ENCODE measurements at places on chromosomes 4 and X.

GRCh38 chr4:83054928-83055327, 19.9 kb downstream of the COPS4 start:
- no peak for DNase-seq

DNA sequence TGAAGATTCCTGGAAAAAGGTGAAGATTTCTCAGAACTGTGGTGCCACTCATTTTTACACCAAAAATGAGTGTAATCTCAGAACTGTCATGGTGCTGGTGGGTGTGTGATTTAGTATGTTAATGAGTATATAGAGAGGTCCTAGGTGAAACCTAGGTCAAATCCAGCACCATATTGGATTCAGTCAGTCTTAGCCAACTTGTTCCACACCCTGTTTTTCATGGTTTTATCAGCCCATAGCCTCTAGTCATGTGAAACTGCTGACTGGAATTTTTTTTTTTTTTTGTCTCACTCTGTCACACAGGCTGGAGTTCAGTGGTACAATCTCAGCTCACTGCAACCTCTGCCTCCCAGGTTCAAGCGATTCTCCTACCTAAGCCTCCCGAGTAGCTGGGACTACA, 58.0 kb downstream of the LAS1L start:
- no peak for DNase-seq

DNA sequence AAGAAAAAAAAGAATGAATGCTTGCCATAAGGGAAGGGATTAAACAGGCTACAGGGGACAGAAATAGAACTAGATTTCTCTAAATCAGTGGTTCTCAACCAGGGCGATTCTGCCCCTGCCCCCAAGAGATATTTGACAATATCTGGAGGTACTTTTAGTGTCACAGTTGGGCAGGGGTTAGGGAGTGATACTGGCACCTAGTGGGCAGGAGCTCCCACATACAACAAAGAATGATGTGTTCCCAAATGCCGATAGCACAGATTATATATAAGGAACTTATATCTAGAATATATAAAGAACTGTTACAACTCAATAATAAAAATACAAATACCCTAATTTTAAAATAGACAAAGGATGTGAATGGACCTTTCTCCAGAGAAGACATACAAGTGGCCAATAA, 14.7 kb downstream of the S100G start:
- DNase-seq, result no peak

DNA sequence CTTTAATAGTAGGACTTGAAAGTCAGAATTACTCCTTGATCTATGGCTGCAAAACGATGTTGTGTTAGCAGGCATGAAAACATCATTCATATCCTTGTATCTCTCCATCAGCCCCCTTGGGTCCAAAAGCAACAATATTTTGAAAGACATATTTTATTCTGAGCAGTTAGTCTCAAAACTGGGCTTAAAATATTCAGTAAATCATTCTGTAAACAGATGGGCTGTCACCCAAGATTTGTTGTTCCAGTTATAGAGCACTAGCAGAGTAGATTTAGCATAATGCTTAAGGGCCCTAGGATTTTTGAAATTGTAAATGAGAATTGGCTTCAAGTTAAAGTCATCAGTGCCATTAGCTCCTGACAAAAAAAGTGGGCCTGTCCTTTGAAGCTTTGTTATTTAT, 1565.6 kb downstream of the STIM2 start:
- DNase-seq, result no peak

GRCh38 chr4:85298037-85298436, 176.9 kb upstream of the ARHGAP24 start:
- no peak for DNase-seq

DNA sequence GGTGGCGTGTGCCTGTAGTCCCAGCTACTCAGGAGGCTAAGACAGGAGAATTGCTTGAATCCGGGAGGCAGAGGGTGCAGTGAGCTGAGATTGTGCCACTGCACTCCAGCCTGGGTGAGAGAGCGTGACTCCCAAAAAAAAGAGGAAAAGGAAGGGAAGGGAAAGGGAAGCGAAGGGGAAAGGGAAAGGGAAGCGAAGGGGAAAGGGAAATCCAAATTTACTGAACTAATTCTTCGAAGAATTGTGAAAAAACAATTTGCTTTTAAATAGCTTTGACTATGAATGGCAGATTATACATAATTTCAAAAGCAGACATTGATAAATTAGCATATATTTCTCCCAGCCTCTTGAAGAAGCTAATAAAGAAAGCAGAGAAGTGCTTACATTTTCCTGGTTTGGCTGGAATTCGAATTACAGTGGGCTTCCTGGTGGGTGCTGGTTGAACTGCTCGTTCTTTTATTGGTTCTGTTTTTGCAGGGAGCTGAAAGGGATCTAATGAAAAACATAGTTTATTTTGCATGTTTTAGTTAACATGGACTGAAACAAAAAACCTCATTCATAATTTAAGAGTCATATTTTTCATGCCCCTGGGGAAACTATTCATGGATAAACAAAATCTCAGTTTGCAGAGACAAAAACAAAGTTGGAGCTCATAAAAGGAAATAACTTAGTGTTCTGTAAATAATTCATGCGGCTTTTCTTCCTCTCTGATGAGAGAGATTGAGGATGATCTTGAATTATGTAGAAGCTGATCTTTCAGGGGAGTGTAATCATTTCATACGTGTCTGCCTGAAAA, 66.0 kb downstream of the RPS3A start:
- no peak for DNase-seq

DNA sequence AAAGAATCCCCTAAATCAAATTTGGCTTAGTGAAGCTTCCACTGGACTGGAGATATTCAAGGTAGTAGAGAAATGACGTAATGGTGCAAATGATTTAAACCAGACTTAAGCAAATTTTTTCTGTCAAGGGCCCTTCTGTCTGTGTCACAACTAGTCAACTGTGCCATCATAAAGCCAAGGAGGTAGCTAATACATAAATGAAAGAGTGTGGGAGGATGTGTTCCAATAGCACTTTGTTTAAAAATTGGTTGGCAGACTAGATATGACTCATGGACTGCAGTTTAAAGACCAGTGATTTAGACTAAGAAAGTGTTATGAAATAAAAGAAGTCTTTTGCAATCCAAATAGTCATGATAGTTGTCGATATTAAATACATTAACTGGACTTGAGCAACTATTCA, 24.3 kb upstream of the TEX13C start:
- DNase-seq, result no peak

- no peak for DNase-seq
Measured at GRCh38 chr4:59122626-59123025, 2012.4 kb upstream of the IGFBP7 start.

- no peak for DNase-seq
Measured at GRCh38 chrX:20433388-20433775, 166.7 kb upstream of the RPS6KA3 start.

- DNase-seq, result no peak
Measured at GRCh38 chrX:31237189-31237588, 165.3 kb upstream of the FTHL17 start.

GRCh38 chr4:151771664-151772063, 10.9 kb upstream of the GATB start:
- DNase-seq, result no peak

DNA sequence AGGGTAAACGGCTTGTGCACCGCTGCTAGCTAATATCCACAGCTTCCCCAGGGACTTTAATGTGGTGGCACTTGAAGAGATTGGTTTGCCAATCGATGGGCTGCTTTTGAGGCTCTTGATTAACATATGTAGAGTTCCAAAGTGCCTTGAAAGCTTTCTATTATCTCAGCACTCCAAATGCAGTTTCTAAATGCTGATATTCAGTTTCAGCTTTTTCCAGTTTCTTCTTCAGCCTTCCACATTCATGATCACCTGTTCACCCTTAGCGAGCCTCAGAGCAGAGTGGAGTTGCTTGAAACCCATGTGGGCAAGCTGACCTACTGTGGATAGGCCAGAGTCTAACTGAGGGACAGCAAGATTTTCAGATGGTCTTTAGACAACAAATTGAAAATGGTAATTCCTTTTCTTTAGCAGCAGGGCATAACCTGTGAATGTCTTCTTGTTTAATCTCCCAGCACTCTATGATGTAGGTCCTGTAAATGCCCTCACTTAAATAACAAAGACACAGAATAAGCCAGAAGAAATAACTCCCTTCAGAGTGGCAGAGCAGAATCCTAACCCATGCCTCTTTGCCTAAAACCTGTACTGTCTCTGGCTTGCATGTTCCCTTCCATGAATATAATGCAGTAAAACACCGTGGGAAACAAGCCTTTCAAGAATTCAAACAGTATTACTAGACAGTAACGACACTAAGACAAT, 99.8 kb downstream of the TSPAN5 start:
- DNase-seq, result no peak

GRCh38 chrX:119684916-119685224, 8.1 kb downstream of the SEPTIN6 start:
- no peak for DNase-seq

GRCh38 chrX:130085551-130086446, 24.5 kb downstream of the ELF4 start:
- no peak for DNase-seq

- DNase-seq, result no peak
Measured at GRCh38 chrX:129347291-129347690, 176.0 kb downstream of the SMARCA1 start.

- no peak for DNase-seq
Measured at GRCh38 chr4:13570916-13571315, 26.6 kb upstream of the NKX3-2 start.

DNA sequence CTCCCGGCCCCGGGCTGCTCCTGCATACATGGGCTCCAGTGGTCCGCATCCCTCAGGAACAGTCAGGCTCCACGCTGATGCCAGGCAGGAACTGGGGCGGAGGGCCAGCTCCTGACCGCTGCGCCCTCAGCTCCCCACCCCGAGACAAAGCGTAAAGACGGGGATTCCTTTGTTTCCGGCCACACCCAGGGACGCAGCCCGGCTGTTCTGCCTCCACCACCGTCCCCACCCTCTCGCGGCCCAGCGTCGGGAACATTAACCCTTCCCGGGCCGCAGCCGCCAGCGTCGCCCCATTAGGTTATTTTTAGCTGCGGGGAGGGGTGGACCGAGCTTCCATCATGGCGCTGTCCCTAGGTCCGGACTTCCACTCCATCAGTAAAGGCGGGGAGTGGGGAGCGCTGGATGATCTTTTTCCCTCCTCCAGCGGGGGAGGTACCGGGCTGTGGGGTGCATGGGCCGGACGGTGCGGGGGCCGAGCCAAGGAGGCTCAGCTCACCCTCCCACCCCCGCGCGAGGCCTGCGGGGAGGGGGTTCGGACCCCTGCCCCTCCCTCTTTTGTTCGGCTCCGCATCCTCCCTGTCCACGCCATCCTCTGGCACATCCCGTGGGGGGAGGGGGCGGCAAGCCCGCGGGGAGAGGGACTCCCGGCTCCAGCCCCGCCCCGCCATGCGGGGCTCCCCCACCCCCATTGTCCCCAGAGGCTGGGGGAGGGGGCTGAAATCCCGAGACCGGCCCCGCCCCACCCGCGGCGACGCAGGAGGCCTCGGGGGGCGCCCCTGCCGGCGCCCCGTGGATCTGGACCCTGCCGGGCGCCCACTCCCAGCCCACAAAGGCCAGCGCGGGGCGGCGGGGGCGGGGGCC, 5.3 kb downstream of the CRMP1 start:
- DNase-seq, result no peak

DNA sequence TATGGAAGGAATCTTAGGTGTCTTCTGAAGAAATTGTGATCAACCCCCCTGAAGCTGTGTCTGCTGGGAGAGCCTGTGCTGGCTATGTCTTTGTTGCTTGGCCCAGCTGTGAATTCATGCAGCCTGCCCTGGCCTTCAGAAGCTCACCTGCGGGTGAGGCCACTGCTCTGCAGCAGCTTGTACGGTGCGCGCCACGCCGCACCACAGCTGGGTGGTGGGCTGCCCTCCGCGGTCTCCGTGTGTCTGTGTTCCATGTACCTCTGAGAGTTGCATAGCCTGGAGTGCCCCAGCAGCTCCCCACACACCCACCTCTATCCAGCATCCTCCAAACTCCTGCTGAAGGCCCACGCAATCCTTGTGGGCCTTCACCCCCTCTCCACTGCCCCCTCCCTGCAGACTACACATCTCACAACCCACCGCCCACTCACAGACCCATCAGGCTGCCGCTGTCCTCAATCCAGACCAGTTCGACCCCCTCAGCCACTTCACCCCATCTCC, 65.6 kb downstream of the ENPP6 start:
- DNase-seq, result no peak

DNA sequence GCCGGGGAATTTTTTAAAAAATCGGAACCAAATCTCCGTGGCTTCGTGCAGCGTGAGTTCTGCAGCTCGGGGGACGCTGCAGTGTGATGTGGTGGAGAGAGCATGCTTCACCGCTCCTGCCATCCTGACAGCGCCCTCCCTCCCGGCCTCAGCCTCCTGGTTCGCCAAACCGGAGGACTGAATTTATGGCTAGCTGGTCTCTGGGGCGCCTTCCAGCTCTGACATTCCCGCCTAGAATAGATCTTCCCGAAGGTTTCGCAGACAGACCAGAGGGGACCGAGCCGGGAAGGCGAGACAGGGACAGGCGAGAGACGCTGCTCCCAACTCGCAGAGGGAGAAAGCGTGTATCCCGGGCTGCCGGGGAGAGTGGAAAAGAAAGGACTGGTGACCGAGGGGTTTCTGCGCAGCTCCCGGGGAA, 25.9 kb downstream of the HOPX start:
- no peak for DNase-seq

DNA sequence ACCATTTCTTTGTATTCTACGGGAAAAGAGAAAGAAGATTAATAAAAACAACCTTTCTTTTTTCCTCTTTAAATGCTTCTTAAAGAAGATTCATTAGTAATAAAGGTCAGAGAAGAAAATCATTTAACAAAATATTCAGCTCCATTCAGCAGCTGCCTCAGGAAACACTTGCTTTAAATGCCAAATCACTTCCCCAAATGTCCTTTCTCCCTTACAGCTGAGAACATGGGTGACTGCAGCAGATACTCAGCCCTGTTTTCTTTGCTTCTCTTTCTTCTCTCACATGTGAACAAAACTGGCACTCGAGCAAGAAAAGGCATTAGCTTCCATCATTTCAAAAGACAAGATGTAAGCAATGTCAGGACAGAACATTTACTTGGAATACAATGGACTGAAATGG, 120.2 kb downstream of the INPP4B start:
- DNase-seq, result no peak

- DNase-seq, result no peak
Measured at GRCh38 chr4:67522851-67523671, 22.2 kb downstream of the CENPC start.

DNA sequence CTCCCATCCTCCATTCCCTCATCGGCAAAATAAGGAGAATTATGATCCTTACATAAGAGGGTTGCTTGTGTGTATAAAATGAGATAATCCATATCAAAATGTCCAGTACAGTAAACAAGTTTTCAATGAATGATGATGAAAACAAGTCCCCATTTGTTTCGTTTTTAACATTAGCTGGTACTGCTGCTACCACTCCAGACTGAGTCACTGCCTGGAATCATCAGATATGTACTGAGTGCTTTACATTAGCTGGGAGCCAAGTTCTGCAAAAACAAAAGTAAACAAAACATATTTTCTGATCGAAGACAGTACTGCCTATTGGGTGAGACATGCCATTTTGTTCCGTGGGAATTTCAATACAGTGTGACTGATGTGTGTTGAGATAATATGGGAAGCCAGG, 123.2 kb upstream of the IGFBP7 start:
- no peak for DNase-seq

- no peak for DNase-seq
Measured at GRCh38 chrX:10679387-10679786, 59.0 kb upstream of the MID1 start.
